ENCODE measurements at places on chromosomes 11 and 22.

- no peak for DNase-seq
These were observed 114.9 kb downstream of the ETS1 start for GRCh38 chr11:128472128-128473089.

DNA sequence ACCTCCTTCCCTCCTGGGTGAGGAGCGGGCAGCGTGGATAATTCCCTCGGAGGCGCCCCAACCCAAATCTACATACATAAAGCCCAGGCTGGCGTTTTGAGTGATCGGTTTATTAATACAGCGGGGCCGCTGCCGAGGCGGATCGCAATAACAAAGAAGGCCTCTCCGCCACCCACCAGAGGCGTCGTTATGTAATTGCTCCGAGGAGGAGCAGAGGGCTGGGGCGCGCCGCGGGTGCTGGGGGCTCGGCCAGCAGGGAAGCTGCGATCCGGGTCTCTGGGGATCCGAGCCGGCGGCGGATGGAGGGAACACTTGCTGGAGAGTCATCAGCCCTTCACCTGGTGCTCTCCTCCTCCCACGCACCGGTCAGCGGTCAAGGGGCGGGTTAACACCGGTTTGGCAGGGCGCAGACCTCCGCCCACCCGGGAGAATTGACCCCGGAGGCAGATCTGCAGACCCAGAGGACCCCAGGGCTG, 6.4 kb upstream of the TP53I11 start:
- no peak for DNase-seq

- no peak for DNase-seq
These were observed 111.7 kb downstream of the CD44 start for GRCh38 chr11:35250621-35251020.

DNA sequence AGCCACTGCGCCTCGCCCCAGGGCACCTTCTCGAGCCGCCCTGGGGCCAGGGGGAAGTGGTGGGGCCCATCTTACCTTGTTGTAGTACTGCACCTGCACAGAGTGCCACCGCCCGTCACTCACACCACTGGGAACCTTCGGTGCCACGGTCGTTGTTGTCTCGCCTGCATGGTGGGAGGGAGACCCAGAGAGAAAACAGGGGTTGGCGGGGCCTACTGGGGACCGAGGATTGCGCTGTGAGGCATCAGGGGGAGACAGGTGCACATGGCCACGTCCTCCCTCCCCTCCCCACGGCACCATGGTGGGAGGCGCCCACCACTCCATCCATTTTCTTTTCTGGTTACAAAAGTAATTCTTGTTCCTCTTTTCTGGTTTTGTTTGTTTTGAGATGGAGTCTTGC, 97.8 kb downstream of the TRMU start:
- no peak for DNase-seq

DNA sequence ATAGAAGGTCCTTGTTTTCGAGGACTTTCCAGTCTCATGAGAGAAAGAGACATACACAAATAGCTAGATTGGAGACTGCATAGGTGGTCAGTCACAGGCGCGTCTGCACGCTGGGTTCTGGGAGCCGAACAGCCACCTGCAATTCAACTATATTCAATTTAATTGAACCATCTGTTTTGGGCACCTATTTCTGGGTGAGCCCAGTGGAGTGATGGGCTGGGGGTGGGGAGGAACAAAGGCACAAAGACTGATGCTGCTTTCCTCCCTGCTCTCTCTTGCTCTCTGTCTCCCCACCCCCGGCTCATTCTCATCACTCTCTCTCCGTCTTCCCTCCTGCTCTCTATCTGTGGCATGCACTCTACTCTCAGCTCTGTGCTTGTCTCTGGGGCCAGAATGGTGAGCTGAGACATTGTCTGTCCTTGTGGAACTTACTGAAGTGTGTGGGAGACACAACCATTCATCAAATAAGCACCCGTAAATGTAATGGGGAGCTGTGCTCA, 48.1 kb upstream of the B3GAT1 start:
- no peak for DNase-seq

- no peak for DNase-seq
These were observed 217.9 kb upstream of the MTNR1B start for GRCh38 chr11:92751594-92751993.

DNA sequence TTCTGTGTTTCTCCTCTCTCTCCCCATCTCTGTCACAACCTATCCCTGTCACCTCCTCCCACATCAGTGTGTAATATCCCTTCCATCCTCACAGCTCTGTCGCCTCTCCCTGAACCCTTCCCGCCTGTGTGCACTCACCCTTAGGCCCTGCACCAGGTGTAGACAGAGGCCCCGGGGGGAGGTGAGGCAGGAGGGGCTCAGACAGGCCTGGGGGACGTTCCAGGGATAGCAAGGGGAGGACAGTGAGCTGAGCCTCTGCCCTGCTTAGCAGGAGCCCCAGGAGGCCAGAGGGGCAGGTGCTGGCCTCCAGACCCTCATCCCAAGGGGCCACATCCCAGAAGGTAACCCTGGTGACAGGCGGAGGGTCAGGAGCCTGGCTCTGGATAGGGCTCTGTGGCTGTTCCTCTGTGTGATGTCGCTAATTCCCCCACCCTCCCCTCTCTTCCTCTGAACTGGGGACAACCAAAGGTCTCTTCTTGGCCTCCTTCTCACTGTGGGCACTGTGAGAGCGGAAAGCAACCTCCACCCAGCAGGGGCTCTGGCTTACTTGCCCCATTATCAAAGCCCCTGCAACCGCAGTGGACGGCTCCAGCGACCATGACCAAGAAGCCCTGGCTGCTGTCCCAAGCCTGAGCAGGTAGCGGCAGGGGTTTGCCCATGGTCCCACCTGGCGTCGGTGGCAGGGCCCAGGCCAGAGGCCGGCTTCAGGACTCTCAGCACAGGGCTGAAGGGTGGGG, 35.7 kb downstream of the KCNJ4 start:
- DNase-seq = no peak

GRCh38 chr22:41480397-41480735, 11.4 kb downstream of the ACO2 start:
- DNase-seq = peak; percentile 54

GRCh38 chr22:20606041-20606783, 98.8 kb downstream of the MED15 start:
- peak; percentile 21 for DNase-seq

DNA sequence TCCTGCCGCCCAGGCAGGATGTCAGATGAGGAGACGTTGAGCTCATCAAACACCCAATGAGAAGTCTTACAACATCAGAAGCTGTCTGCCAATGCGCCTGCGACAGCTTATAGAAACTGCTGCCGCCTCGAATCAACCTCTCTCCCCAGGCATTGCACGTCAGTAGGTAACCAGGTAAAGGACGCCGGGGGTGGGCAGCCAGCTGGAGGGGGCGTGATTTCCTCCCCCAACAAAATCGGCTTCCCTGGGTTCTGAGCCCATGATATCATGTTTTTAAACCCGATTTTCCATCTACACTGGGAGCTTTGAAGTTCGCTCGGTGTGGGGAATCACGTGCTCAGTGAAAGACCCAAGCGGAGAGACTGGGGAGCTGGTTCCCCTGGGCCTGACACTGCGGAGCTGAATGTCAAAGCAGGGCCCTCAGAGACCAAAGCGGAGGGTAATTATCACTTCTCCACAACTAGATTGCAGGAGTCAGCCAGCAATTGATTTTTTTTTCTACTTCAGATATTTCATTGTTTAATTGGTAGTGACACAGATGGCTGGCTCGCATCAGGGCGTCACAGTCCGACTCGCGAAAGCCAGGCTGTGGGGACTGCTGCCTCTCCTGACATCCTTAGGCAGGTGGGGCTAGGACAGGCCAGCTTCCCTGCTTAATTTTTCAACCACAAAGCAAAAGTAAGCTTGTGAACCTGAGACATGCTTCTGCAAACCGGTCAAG, 15.4 kb downstream of the FAM83F start:
- DNase-seq = no peak

DNA sequence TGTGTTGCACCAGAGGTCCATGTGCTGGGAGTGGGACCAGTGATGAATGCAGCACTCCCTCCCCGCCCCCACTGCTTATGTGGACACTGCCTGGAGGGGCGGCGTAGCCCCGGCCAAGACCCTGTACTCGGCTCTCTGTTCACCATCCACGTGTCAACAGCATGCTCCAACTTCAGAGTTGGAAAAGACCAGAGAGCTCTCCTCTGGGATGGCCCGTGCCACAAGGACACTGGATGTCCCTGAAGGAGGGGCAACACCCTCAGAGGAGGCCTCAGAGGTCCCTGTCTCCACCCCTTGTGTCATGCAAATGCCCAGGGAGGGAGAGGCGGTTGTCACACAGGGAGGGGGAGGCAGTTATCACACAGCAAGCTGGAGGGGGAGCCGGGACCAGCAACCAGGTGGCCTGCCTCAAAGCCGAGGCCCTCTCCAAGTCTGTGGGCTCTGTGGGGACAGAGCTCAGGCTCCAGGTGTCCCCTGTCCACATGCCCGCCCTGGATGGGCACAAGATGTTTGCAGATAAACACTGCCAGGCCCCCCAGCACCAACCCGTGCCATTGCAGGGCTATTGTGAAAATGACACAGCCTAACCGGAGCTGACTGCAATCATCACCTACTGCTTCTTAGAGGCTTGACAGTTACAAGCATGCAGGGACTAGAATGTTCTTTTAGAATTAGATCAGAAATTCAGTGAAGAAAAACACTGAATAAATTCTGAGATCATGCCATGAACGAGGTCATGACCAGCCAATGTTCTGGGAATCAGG, 121.1 kb downstream of the PHF21B start:
- DNase-seq = no peak

GRCh38 chr11:6156628-6157359, 13.3 kb downstream of the OR52B2 start:
- no peak for DNase-seq

DNA sequence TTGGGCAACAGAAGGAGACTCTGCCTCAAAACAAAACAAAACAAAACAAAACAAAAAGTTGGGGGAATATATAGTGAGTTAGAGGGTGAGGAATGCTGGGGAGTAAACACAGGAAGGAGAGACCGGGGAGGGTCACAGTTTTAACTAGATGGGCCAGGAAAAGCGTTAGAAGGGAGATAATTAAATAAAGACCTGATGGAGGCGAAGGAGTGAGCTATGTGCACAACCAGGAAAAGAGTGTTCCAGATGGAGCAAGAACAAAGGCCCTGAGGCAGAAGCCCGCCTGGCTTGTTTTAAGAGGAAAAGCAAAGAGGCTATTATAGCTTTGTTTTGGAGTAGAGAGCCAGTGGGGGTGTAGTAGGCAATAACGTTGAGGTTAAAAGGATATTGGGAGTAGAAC, 4.8 kb upstream of the PLA2G6 start:
- DNase-seq = no peak

DNA sequence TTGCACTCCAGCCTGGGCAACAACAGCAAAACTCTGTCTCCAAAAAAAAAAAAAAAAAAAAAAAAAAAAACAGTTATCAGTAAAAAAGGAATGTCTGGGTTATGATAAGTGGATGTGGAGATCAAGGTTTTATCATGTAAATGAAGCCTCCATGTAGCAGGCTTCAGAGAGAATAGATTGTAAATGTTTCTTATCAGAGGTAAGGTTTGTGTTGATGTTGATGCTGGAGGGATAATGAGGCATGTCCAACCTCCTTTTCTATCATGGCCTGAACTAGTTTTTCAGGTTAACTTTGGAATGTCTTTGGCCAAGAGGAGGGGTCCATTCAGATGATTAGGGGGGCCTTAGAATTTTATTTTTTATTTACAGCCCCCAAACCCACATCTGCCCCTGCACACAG, 35.4 kb upstream of the TREH start:
- DNase-seq = no peak

GRCh38 chr11:46127150-46127638, 5.9 kb upstream of the PHF21A start:
- no peak for DNase-seq

DNA sequence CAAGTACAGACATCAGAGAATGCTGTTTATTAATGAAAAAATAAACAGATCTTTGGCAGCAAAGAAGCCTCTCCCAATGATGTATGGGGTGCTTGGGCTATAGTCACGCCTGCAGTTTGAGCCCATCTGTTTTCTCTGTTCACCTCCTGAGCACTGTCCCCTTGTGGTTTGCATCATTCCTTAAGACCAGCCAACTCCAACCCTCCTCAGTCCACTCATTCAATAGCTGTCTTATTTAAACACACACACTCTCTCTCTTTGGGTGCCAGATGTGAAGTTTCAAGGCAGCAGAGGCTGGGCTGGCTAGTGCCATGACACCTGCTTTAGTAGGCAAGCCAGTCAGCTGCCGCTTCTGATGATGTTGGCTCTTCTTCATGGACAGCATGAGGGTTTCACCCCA, 58.1 kb downstream of the POLD3 start:
- no peak for DNase-seq

DNA sequence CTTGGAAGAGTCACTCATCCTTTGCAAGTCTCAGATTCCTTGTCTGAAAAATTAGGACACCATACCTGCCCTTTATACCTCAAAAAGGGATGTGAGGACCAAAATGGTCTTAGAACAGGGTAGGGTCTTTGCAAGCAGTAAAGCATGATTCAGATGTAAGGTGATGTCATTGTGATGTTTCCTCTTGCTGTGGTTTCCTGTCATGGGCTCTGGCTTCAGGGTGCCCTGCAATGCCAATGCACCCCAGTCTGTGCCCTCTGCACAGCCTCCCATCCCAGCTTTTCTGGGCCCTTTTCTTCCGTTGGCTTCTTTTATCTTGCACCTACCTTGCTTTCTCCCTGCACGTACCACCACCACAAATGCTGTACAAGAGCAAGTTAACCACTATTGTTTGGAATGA, 87.8 kb upstream of the NNMT start:
- DNase-seq = no peak

GRCh38 chr22:35910003-35910769, 118.4 kb downstream of the RBFOX2 start:
- no peak for DNase-seq

DNA sequence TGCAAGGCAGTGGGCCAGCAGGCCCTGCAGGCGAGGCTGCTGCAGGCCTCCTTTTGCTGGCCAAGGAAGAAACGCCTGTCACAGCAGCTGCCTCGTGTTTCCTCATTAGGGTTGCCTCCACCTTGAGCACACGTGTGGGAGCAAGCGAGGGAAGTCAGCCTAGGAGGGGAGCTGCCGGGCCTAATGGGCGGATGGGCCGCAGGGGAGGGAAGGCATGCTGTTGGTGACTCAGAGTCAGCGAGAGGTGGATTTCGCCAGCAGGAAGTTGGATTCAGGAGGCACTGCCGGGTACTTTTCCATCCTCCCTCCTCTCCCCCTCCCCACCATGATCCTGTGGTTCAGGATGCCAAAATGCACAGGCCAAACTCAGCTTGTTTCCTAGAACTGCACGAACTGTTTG, 498.7 kb downstream of the METTL15 start:
- DNase-seq = no peak

DNA sequence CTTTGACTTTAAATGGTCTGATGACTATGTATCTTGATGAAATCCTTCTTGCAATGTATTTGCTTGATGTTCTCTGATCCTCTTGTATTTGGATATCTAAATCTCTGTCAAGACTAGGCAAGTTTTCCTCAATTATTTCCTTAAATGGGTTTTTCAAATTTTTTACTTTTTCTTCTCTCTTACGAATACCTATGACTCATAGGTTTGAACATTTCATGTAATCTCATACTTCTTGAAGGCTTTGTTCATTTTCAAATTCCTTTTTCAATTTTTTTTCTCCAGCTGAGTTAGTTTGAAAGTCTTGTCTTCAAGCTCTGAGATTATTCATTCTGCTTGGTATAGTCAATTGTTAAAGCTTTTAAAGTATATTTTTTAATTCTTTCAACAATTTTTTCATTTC, 13.1 kb downstream of the OR10W1 start:
- no peak for DNase-seq

Data from midbrain (tissue), 1 donor.